MG63 (cell line): ENCODE measurements at places on chromosomes 1 and 21.

GRCh38 chr1:220451532-220451931, 76.4 kb upstream of the MARK1 start:
- DNase-seq = no peak

GRCh38 chr1:48246727-48247126, 24.2 kb downstream of the SLC5A9 start:
- peak; percentile 6 for DNase-seq

GRCh38 chr1:198272492-198272891, 115.7 kb downstream of the NEK7 start:
- no peak for DNase-seq

DNA sequence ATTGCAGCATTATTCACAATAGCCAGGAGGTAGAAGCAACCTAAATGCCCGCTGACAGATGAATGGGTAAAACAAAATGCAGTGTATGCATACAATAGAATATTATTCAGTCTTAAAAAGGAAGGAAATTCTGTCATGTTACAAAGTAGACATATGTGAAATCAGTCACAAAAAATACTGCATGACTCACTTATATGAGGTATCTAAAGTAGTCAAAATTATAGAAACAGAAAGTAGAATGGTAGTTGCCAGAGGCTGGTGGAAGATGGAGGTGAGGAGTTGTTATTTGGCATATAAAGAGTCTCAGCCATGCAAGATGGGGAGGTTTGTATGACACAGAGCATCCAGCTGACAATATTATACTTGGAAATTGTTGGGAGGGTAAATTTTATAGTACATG, 43.0 kb upstream of the EGLN1 start:
- no peak for DNase-seq

DNA sequence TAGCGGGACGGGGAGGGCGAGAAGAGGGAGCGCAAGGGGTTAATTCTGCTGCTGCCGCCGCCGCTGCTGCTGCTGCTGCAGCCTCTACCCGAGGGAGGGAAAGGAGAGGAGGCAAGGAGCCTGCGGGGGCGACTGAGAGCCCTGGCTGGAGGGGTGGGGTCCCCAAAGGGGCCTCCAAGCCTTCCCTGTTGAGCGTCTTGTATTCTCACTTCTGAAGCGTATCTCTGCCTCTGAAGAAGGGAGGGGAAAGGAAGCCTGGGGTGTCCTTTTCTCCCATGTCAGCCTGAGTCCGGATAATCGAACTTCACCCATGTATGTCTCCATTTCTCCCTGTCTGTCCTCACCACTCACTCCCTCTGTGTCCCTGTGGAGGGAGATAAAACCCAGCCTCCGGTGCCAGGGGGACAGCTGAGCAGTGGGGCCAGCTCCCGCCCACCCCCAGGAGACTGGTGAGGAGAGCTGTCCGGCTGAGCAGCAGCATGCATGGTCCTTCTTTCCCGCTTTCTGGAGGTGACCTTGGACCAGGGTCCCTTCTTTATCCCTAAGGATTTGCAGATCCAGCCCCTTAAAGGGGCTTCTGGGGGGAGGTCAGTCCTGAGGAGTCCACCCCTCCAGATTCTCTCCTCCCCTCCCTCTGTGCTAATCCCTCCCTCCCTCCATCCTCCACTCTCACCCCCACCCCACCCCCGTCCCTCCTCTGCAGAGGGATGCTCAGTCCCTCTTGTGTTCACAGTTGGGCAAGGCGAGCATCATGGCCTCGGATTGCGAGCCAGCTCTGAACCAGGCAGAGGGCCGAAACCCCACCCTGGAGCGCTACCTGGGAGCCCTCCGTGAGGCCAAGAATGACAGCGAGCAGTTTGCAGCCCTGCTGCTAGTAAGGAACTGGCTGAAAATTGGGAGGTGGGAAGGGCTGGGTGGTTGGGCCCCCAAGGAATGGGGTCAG, 1.0 kb downstream of the NCDN start:
- DNase-seq = no peak

DNA sequence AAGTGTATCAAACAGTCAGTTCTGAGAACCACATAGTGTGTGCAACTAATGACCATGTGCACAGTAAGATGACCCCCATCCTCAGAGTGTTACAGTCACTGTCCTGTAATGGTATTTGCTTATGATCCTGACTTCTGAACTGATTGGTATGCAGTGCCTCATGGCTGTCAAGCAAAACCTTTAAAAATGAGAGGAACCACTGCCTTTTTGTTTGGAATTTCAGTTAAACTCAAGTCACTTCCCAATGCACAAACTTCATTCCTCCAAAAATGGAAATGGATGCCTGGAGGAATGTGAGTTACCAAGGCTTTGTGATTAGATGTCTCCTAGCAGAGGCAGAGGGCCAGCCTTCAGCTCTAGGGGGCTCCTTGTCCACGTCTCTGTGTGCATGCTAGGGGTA, 10.5 kb downstream of the C1orf198 start:
- DNase-seq = no peak

GRCh38 chr1:160238408-160238807, 23.9 kb downstream of the DCAF8 start:
- DNase-seq = no peak

DNA sequence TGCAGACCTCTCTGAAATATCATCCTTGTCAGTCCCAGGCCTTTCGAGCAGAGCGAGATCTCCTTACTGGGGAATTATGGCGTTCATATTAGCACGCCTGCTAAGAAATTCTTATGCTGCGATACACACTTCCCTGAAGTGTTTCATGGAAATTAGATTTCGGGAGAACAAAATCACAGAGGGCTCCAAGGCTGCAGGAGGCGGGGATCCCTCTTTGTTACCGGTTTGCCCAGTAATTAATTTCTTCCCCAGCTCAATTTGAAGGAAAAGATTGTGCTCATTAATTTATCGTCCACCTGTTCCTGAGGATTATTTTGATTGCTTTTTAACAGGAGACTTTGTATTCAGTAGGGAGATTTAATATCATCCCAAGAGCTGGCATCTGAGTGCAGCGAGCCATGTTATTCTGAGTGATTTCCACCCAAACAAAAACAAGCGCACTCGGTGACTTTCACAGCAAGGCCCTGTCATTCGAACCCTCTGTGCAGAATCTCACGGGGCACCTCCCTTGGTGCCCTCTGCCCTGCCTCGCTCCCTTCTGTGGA, 202.3 kb upstream of the GALNT2 start:
- no peak for DNase-seq

- DNase-seq = no peak
Measured at GRCh38 chr1:25926731-25927496, 20.7 kb upstream of the STMN1 start.

GRCh38 chr1:183977717-183978116, 59.8 kb downstream of the COLGALT2 start:
- DNase-seq = no peak

- DNase-seq = peak; percentile 55
Measured at GRCh38 chr1:83508485-83509151, 490.3 kb downstream of the TTLL7 start.

- DNase-seq = no peak
Measured at GRCh38 chr1:150970808-150971582, 3.6 kb downstream of the CERS2 start.

GRCh38 chr1:2803086-2803930, 1.8 kb upstream of the TTC34 start:
- DNase-seq = no peak

DNA sequence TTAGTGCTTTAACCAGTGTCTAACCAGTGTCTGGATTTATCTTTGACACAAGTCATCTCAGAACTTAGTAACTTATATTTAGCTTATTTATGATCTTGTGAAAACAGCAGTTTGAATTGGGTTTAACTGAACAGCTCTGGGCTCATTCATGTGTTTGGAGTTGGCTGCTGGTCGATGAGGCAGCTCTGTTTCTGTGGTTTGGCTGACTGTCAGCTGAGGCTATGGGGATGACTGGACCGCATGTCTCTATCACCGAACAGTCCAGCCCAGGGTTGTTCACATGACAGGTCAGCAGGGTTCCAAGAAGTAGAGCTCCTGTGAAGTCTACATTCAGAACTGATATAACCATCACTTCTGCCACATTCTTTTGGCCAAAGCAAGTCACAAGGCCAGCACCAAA, 29.1 kb upstream of the C21orf91 start:
- peak; percentile 94 for DNase-seq

GRCh38 chr1:162055062-162055461, 14.4 kb upstream of the NOS1AP start:
- peak; percentile 88 for DNase-seq

GRCh38 chr1:207034998-207035397, 2.4 kb upstream of the C1orf116 start:
- DNase-seq = no peak

GRCh38 chr21:44980562-44981489, 41.0 kb downstream of the SLX9 start:
- no peak for DNase-seq

- DNase-seq = peak; percentile 33
Measured at GRCh38 chr1:181128592-181129497, 40.3 kb downstream of the IER5 start.

GRCh38 chr1:1157914-1158710, 15.6 kb upstream of the TTLL10 start:
- no peak for DNase-seq

- DNase-seq = peak; percentile 36
Measured at GRCh38 chr1:151612501-151613281, 841 bp downstream of the SNX27 start.

GRCh38 chr21:16504766-16505165, 775.0 kb downstream of the USP25 start:
- DNase-seq = no peak

- no peak for DNase-seq
Measured at GRCh38 chr21:42193131-42193671, 25.7 kb upstream of the ABCG1 start.

DNA sequence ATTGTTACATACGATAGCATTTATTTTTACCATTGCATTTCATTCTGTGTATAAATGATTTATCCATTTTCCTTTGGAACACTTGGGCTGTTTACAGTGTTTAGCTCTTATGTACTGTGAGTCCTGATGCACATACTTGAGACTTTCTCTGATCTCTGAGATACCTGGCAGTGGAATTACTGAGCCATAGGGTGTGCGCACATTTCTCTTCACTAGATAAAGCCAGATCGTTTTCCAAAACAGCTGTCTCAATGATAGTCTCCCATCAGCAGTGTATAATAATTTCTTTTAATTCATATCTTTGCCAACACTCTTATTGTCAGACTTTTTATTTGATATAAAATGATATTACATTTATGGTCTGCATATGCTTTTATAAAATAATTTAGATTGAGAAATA, 66.2 kb downstream of the VPS13D start:
- no peak for DNase-seq

GRCh38 chr21:29175408-29176134, 45.1 kb downstream of the MAP3K7CL start:
- no peak for DNase-seq

- peak; percentile 89 for DNase-seq
Measured at GRCh38 chr1:27659497-27660299, 12.3 kb downstream of the IFI6 start.
